ENCODE measurements at places on chromosomes 1 and 21.

DNA sequence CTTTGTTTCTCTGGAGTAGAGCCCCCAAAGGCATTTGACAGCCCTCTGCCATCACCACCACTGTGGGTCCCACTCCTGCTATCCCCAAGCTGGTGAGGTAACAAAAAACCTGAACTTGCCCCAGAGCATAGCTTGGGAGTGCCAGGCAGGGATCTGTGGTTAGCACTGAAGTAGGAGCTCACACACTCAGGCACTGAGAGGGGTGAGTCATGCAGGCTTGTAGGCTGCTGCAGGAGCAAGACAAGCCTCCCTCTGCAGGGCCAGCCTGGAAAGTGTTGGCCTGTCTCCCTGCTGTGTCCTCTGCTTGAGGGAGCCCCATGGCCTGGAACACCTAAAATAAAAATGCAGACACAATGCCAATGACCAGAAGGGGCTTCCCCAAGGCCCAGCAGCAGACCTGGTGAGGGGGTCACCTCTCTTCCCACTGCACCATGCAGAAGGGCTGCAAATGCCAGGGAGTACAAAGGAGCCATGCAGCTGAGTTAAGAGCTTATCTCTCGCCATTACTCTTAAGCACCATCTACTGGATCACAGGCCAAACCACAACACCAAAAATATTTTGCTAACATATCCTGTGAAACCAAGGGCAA lies 108.9 kb upstream of the POGK start:
- no peak for DNase-seq

DNA sequence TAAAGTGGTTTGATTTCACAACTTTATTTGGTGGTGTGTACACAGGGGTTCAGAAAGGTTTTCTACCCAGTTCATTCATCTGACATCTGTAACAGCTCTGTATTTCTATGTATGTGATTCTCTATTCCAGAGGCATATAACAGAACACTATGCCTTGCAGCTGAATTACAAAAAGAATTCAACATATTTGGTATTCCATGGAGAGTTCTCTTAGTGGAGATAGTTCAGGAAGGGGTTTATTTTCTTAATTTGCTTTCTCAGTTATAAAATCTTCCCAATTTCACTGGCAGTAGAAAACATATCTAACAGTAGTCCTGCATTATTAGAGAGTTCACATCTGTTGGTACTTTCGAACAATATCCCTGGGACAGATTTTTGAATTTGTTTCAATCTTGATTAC lies 207.9 kb upstream of the LYPLAL1 start:
- DNase-seq: no peak

DNA sequence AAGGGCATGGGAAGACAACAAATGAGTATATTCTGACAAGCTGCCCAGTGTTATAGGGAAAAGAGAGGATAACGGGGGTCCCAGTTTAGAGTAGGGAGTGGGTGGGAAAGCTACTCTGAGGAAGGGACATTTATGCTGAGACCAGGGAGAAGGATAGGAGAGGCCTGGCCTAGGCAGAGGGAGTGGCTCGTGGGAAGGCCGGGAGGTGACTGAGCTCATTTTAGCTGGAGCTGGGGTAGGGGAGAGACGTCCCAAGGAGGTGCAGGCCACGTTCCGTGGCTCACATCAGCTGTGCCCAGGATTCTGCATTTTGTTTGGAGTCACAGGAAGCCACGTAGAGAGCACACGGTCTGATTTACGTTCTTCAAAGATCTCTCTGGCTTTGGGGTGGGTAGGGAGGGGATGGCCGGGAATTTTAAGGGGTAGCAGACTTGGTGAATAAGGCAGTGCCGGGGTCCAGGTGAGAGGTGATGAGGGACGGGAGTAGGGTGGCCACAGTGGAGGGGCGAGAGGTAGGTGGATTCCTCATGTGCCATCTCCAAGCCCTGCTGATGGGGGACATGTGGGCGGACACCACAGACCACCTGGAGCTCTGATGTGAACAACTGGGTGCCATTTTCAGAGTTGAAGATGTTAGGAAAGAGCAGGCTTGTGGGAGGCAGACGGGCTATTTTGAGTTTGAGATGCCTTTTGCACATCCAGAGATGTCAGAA lies 4.7 kb downstream of the TINAGL1 start:
- no peak for DNase-seq

DNA sequence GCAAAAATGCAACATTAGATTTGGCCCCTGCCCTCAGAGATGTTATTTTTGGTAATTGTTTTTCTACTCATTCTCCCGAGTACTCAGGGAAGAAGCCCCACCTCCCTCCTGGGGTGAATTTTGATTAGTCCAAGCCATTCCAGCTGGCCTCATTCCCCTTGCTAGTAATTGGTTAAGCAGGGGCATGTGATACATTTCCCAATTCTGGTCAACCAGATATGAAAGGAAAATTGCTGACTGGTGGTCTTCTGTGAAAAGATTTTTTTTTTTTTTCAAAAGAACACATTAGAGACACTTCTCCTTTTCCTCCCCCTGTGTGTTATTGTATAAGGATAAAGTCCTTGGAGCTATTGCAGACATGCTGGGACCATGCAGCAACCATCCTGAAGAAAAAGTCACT lies 71.1 kb upstream of the AKT3 start:
- DNase-seq: no peak

DNA sequence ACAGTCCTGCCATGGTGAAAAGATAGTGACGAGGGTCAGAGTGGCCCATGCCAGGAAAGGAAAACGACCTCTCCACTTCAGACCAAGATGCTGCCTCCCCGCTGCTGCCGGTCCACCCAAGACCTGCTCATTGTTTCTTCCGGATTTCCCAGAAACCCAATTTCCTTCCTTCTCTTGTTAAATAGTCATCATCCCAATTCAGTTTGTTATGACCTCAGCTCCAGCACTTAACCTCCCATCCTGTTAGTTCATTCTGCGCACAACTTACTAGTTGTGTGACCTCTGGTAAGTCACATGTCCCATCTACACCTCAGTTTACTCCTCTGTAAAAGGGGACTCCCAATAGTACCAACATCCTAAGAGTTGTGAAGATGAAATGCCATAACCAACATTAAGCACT lies 29.9 kb upstream of the PPP1R15B start:
- no peak for DNase-seq

DNA sequence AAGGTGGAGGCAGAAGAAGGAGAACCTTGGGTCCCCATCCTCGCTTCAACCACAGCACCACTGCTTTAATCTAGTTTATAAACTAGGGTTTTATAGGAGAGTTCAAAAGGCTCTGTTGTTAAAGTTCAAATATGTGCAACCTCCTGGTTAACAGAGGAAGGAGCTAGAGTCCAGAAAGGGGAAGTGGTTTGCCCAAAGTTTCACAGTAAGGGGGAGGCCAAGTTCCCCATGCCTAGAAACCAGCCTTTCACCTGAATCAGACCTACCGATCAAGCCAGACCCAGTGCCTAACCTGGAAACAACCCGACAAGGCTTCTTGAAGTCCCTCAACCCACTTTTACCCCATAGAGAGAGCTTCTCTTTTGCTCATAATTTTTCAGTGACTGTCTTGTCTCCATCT lies 106.5 kb downstream of the PLPP3 start:
- no peak for DNase-seq

DNA sequence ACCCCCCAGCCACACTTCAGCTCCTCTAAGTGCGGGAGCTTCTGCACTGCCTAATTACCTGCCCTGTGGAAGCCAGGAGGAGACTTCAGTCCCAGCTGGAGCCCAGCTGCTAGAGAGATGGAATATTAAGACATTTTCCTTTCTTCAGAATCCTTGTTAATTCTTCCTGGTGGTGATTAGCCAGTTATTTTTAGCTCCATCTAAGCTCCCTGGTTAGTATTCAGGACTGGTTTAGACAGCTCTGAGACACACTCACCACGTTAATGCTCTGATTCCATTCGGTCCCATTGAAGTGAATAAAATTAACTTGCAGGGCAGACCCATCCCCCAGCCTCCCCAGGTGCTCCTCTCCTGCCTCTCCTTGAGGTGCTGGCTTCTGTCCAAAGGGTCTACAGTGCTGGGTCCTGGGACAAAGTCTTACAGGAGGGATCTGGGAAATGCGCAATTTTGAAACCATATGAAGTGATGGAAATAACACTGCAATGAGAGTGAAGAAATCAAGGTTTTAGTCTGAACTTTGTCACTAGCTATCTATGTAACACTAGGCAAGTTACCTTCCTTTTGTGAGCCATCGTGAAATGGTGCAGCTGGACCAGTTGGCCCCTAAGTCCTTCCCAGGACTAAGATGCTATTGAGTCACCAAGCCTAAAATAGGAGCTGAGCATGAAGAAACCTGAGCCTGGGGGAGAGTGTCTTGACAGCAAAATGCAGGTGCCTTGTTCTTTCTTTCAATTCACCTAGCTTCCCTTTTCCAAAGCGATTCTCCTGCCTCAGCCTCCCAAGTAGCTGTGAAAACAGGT lies 117.4 kb upstream of the ATP1A1 start:
- DNase-seq: no peak

DNA sequence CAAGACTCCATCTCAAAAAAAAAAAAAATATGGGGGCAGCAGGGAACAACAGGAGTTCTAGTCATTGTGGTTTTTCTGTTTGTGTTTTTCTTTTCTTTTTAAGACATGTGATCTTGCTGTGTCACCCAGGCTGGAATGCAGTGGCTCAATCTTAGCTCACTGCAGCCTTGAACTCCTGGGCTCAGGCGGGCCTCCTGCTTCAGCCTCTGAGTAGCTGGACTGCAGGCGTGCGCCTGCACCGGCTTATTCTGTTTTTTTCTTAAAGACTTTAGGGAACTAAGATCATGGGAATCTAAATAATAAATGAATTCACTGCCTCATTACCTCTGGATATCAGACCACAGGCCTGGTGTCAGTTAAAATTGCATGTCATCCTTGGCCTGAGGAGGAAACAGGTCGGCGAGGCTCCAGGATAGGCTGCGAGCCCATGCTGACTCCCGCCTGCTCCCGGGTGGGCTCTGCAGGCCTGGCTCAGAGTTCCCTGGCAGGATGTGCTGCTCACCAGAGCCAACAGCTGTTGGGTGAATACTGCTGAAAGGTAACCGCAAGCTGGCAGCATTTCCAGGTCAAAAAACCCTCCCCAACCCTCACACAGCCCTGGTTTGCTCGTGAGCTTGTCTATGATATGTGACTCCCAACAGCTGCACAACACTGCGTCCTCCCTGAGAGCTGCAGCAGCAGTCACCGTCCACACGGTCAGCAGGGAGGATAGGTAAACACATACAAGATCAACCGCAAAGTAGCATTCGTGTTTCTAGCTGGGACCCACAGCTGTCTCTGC lies 58.1 kb downstream of the SCCPDH start:
- no peak for DNase-seq

DNA sequence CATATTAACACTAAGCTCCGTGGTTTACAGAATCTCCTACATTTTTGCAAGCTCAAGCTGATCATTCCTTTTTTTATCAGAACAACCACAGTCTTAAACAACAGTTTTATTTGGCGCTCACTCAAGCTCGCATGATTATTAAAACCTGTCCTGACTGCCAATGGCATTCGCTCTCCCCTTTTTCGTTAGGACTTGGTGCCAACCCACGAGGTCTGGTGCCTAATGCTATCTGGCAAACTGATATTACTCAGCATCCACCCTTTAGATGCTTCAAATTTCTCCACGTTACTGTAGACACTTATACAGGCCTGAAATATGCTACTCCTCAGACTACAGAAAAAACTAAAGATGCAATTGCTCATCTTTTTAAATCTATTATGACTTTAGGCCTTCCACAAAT lies 23.0 kb upstream of the ITLN1 start:
- no peak for DNase-seq

DNA sequence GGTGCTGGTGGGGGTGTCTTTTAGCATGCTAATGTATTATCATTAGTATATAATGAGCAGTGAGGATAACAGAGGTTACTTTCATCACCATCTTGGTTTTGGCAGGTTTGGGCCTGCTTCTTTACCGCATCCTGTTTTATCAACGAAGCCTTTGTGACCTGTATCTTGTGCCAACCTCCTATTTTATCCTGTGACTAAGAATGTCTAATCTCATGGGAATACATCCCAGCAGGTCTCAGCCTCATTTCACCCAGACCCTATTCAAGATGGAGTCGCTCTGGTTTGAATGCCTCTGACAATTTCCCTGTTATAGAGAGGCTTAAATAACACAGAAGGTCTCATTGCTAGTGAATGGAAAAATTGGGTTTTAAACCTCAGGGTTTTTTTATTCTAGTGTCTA lies 300.8 kb upstream of the PROX1 start:
- DNase-seq: no peak

DNA sequence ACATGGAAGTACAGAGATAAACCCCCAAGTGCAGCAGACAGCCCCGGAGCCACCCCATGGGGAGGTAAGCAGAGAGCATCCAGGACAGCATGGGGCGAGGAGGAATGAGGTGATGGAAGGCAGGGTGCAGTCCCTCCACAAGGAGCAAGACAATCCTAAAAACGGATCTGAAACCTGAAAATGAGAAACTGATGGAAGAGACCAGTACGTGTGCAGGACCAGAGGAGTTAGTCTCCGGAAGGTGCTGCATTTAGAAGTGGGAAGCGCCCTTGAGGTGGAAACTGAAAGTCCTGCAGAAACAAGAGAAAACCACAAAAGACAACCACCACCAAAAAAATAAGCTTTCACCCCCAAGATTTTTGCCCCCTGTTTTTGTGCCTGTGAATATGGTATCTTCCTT lies 17.4 kb upstream of the DDOST start:
- DNase-seq: no peak

- no peak for DNase-seq
Measured at GRCh38 chr1:248862695-248862997, 3.8 kb upstream of the ZNF692 start.

DNA sequence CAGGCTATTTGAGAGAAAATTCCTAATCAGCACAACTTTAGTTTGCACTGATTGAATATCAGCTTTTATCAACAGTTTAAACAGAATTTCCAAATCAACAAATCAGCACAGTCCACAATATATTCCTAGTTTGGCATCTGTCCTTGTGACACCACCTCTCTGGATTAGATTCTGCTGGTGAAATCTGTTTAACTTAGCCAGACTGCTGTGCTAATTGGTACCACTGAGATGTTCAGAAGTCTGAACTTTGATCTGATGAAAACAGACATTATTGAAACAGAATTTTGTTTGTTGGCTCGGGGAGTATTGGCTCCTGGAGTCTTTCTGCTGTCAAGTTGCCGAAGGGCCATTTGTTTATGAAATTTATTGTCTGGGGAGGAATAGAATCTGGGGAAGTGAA lies 17.0 kb upstream of the NGF start:
- no peak for DNase-seq

- DNase-seq: no peak
Measured at GRCh38 chr1:161089938-161090337, 580 bp upstream of the NECTIN4 start.

DNA sequence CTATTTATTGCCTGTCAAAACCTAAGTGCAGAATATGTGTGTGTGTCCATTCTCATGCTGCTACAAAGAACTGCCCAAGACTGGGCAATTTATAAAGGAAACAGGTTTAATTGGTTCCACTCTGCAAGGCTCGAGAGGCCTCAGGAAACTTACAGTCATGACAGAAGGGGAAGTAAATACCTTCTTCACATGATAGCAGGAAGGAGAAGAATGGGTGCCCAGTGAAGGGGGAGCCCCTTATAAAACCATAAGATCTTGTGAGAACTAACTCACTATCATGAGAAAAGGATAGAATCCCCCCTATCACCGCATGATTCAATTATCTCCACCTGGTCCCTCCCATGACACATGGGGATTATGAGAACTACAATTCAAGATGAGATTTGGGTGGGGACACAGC lies 300.7 kb upstream of the SNX7 start:
- DNase-seq: no peak

Measured in stimulated activated CD4-positive, alpha-beta T cell treated with anti-CD3 and anti-CD28 coated beads, Interleukin-15, amount 100 ng/mL, for 1 hour (primary cell).